ENCODE measurements at places on chromosomes 12 and 14.

DNA sequence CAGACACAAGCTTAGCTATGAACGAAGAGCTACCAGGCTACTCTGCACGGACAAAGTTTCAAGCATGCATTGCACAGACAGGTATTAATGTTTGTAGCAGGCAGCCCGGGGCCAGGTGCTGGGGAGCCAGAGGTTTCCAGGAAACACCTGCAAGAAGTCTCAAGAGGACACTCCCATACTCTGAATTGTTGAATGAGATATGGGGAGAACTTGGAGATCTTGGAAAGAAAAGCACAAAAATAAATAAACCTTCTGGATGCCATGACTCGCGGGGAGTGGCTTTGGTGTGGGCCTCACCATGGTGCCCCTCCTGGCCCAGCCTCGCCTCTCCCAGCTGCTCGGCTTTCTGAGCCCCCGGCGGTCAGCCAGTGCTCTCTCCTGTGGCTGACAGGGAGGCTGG is 186.8 kb downstream of the TTC7B start:
- H3K27me3 ChIP-seq = no peaks in the 10 kb centered on the region
- H3K4me3 ChIP-seq = no peak overlapping the region
- H3K4me1 ChIP-seq = peaks cover 13% of the 10 kb centered on the region
- DNase-seq = no peak
- H3K36me3 ChIP-seq = no peaks in the 10 kb centered on the region

DNA sequence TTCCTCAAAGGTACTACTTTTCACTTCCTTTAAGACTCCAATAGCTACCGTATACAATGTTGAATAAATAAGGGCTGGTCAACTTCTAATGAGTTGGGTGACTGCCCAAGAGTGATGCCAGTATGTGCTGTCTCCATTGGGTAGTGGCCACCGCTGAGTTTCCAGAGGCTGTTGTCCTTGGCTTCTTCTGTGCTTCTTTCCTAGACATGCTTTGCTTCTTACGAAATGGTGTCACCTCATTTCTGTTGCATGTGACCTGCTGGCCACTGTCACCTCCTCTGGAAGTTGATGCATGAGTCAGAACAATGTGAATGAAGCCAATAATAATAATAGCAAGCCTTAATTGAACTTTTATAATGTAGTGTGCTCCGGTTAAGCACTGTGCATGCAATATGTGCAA is 7.5 kb upstream of the NID2 start:
- no peaks in the 10 kb centered on the region for H3K36me3 ChIP-seq
- H3K27ac ChIP-seq = no peak overlapping the region
- no peak for DNase-seq
- H3K4me1 ChIP-seq = peaks cover 7% of the 10 kb centered on the region

DNA sequence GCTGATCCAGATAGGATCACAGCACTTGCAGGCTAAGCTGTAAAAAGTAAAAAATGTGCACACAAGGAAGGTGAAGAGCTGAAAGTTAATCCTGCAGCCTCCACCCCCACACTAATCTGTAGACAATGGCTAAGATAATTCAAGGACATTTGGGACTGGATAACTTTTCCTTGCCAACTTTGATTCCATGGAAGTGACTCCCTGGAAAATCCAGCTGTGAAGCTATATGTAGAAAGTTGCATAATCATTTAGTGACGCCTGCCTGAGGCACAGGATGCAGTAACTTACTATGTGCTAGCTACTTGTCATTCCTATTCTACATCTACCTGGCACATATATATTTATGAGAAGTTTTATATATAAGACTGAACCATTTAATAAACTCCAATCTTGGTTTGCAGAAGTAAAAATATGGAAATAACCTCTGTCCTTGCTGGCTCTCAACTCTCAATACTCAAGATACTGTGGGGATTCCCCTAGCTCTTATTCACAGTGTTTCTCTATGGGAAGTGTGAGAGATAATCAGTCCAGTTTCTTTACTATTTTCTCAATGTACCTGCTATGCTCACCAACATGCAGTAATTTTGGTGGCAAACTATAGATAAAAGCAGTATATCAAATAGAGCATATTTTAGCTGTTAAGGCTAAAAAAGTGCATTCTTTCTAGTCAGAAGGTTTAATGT is 14.8 kb downstream of the LDHB start:
- H3K36me3 ChIP-seq = peaks cover 74% of the 10 kb centered on the region
- DNase-seq = no peak
- H3K27ac ChIP-seq = no peak overlapping the region

DNA sequence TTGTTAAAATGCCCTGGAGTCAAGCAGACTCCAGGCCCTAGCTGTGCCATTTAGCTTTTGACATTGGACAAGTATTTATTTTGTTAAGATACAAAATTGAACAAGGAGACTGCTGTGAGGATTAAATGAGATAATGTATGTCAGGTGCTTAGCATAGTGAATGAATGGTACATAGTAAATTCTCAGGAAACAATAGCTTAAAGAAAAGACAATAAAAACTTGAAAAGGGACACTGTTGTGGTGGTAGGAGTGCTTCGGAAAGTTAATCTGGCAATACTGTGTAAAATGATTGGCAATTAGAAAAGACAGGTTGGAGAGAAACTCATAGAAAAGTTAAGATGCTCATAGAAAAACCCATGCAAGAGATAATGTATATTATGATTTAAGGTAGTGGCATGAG is 19.7 kb downstream of the PALS1 start:
- H3K36me3 ChIP-seq = peaks cover 4% of the 10 kb centered on the region
- no peak overlapping the region for H3K27ac ChIP-seq
- H3K4me3 ChIP-seq = no peak overlapping the region
- DNase-seq = no peak
- H3K27me3 ChIP-seq = no peaks in the 10 kb centered on the region
- H3K4me1 ChIP-seq = peaks cover 2% of the 10 kb centered on the region

- peaks cover 7% of the 10 kb centered on the region for H3K36me3 ChIP-seq
- H3K4me1 ChIP-seq = peaks cover 72% of the 10 kb centered on the region
- no peaks in the 10 kb centered on the region for H3K27me3 ChIP-seq
- H3K27ac ChIP-seq = no peak overlapping the region
- no peak overlapping the region for H3K4me3 ChIP-seq
Observed at GRCh38 chr12:107327651-107328182, 234.4 kb upstream of the CRY1 start.

DNA sequence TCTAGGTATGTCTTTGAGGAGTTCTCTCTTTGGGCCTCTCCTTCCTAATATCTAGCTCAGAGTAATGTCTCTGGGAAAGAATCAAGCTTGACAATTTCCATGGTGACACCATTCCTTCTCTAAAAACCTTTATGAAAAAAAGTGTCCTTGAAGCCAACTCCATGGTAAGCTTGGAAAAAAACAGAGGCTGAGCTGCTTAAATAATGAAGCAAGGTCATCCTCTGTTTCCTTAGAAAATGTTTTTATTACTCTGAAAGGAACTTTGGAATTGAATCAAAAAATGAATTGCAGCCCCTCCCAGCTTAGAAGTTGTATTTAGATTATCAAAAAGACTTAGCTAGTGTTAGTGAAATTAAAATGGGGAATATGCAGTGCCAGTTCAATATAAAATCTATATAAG is 166.1 kb upstream of the KITLG start:
- no peaks in the 10 kb centered on the region for H3K4me1 ChIP-seq
- DNase-seq = no peak
- no peak overlapping the region for H3K27ac ChIP-seq

GRCh38 chr12:54975875-54976274 is 8.7 kb downstream of the TESPA1 start:
- no peaks in the 10 kb centered on the region for H3K27me3 ChIP-seq
- DNase-seq = no peak
- peak overlapping the region; percentile 94 for H3K4me3 ChIP-seq
- H3K27ac ChIP-seq = peak overlapping the region; percentile 70
- peaks cover 92% of the 10 kb centered on the region for H3K36me3 ChIP-seq
- peaks cover 89% of the 10 kb centered on the region for H3K4me1 ChIP-seq

- H3K4me3 ChIP-seq = no peak overlapping the region
- H3K27ac ChIP-seq = no peak overlapping the region
- no peaks in the 10 kb centered on the region for H3K27me3 ChIP-seq
- H3K36me3 ChIP-seq = no peaks in the 10 kb centered on the region
Observed at GRCh38 chr12:29582677-29583272, 85.3 kb upstream of the OVCH1 start.

DNA sequence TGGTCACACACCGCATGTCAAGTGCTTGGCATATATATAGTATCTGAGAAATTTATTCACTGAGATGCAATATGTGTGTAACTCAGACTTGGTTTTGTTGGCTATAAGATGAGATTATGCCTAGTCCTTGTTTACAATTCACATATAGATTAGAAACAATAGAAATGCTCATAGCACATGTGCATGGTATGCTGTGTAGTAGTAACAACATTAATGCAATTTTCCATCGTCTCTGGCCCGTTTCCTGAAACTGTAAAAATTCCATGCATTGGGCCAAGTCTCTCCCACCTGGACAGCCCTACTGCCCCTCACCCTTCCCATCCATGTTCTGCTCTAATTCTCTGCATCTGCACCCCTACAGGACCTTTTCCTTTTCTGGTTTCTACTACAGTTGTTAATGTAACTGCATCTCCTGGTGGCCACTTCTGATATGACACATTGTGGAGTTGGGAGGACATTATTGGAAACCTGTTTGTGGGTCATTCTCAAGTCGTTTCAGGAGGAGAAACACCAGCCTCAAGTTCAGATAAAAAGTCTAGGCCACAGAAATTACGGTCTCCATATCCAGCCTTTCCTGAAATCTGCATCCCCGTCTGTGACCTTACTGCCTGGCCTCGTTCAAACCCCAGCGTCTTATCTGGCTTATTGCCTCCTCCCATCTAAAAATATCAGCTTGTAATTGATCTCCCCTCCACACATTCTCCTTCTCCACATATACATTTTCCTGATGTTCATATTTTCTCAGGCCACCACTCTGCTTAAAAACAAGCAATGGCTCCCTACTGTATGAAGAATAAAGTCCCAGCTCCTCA is 37.5 kb downstream of the EMP1 start:
- no peaks in the 10 kb centered on the region for H3K4me1 ChIP-seq
- H3K27ac ChIP-seq = no peak overlapping the region
- DNase-seq = peak; percentile 8

DNA sequence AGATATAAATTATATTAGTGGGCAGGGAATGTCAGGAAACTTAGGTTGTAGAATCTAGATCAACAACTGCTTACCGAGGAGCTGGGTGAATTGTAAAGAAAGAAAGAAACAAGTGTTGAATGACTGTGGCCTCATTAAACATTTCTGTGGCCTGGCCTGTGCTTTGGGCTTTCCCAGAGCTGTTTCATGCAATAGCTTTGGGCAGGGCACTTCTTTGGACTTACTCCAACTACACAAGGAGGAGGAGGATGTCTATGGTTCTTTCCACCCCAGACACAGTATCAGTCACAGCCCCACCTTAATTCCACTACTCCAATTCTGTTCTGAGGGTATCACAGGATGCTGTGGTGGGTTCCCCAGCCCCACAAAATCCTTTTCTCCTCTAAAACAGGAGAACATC is 38.0 kb downstream of the DPF3 start:
- peaks cover 13% of the 10 kb centered on the region for H3K27me3 ChIP-seq
- H3K4me1 ChIP-seq = peaks cover under 1% of the 10 kb centered on the region
- DNase-seq = no peak
- H3K27ac ChIP-seq = no peak overlapping the region

DNA sequence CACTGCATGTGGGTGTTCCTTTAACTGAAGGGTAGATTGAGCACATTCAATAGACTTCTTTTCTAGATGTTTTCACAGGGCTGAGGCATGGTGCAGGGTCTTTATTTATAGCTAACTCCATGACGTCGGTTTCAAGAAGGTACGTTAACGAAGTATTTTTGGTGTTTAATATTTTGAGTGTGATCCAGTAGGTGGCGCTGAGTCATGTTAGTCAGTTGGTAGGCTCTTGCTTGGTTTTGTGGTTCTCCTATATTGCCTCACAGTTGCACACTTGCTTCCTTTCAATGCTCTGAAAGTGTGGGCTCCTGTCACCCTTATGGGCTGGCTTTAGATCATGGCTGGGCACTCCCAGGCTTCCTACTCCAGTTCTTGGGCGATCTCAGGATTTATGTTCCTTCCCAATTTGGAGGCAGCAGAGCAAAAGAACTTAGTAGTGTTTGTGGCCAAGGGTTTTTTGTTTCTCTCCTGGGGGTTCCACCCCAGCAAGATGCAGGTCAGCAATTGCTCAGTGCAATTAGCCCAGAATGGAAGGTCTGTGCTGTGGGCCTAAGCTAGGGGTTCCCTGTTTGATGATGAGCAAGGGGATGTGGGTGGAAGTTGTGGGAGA is 471.6 kb upstream of the FOXG1 start:
- H3K27me3 ChIP-seq = no peaks in the 10 kb centered on the region
- DNase-seq = no peak
- no peaks in the 10 kb centered on the region for H3K4me1 ChIP-seq

DNA sequence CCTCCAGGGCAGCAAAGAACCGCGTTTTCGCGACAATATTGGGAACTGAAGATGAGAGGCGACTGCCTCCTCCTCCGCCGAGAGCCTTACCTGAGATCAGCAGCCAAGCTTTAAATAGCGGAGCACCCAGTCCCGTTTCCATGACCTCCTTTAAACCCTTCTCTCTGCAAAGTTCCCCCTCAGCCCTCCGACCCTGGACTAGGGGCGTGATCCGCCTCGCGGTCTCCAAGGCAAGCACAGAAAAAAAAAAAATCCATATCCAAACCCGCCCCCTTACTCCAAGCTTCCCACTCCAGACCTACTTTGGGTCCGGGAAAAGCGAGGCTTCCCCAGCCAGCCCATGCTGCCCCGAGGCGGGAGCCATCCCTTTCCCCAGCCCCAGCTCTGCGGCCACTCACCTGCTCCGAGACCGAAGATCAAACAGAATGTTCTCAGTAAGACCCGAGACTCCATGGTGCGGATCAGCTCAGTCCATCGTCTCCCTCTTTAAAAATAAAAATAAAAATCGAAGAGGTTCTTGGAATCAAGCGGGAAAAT is 630 bp downstream of the NELL2 start:
- H3K27me3 ChIP-seq = peaks cover 47% of the 10 kb centered on the region
- H3K27ac ChIP-seq = no peak overlapping the region
- H3K36me3 ChIP-seq = peaks cover 2% of the 10 kb centered on the region
- peak overlapping the region; percentile 96 for H3K4me3 ChIP-seq
- no peak for DNase-seq

GRCh38 chr12:31877884-31878283 is 81.3 kb upstream of the RESF1 start:
- H3K36me3 ChIP-seq = peaks cover 31% of the 10 kb centered on the region
- H3K27ac ChIP-seq = no peak overlapping the region
- H3K4me1 ChIP-seq = peaks cover 19% of the 10 kb centered on the region
- no peak overlapping the region for H3K4me3 ChIP-seq
- no peak for DNase-seq

GRCh38 chr14:102975662-102976061 is 53.2 kb downstream of the AMN start:
- no peak for DNase-seq

DNA sequence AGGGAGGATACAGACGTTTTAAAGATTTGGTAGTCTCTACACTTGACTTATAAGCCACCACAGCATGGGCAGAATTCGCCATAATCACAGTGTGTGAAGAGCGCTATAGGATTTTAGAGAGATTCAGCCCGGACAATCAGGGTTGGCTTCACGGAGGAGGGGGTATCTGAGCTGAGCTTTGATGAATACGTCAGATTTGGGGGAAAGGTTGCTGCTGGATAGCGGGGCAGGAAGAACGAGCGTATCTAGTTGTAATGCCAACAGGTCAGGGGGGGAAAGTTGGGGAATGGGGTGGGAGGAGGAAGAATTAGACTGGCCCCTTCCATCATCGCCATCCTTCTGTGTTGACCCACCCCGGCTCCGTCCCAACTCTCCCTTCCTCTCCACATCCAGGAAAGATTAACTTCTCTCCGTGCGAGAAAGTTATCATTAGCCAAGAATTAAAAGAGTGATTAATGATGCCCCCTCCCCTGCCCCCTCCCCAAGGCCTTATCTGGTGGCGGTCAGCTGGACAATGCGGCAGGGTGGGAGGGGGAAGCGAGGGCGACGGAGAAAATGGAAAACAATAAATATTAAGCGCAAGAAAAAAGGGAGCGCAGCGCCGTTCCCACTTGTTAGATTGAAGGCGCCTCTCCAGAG is 13.5 kb upstream of the GPATCH2L start:
- DNase-seq = no peak
- no peaks in the 10 kb centered on the region for H3K36me3 ChIP-seq
- H3K27ac ChIP-seq = no peak overlapping the region
- no peak overlapping the region for H3K4me3 ChIP-seq
- H3K27me3 ChIP-seq = peaks cover 69% of the 10 kb centered on the region
- H3K4me1 ChIP-seq = no peaks in the 10 kb centered on the region
